ENCODE measurements at places on chromosomes 12 and 14.
A peak's percentile ranks its signal among the peaks of the same experiment; 100 is the strongest.

DNA sequence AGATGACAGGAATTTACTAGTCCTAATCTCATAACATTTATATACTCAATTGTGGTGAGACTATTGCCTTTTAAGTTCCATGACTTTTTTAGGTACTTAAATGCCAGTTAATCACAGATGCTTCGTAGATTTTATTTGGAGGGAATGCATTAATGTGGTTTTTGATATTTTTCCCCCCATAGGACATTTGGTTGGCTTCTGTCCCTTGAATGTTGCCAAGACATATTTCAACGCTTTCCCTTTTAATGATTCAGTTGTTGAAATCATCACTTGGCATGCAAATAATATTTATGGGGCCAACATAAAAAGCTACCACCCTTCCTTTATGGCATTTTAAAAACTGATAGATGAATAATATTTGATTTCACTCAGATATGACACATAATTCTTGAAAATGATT lies 172.1 kb downstream of the ACSS3 start:
- no peak for DNase-seq

- DNase-seq: no peak
These were observed 43.3 kb upstream of the CSRP2 start for GRCh38 chr12:76921891-76922664.

DNA sequence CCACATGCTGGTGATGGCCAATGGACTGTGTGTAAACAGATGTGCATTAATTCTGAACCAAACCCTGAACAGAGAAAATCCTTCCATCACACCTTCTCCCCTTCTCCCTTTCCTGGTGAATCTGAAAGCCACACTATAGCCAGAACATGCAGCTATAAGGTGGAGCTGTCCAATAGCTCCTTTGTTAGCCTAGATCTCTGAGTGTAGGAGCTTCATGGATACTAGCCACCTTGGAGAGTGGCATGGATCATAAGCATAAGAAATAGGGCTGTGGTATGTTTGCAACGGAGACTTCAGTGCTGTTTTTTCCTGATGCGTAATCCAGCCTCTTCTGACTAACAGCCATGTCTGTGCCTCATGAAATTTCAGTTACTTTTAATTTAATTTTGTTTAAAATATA lies 364.5 kb downstream of the BTG1 start:
- no peak for DNase-seq

DNA sequence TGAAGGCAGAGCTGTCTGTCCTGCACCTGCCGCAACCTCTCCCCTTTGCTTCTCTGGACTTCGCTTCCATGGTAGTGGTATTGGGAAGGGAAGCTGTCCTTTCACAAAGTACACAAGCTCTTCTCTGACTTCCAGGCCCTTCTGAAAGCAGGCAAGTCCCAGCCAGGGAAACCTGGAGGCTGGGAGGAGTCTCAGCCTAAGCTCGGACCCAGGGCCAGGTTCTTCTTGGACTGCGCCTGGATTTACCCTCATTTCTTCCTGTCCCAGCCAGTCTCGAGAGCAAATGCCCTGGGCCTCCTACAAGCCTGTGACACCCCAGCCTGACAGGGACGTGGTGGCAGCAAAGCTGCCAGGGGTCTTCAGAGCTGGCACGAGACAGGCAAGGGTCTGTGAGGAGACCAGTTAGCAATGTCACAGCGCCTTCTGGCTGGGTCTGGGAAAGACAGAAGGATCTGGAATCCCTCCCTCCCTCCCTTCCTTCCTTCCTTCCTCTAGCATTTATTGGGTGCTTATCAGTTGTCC lies 22.4 kb downstream of the ISCA2 start:
- no peak for DNase-seq

- DNase-seq: no peak
These were observed 696.1 kb downstream of the DIO2 start for GRCh38 chr14:79515158-79515557.

DNA sequence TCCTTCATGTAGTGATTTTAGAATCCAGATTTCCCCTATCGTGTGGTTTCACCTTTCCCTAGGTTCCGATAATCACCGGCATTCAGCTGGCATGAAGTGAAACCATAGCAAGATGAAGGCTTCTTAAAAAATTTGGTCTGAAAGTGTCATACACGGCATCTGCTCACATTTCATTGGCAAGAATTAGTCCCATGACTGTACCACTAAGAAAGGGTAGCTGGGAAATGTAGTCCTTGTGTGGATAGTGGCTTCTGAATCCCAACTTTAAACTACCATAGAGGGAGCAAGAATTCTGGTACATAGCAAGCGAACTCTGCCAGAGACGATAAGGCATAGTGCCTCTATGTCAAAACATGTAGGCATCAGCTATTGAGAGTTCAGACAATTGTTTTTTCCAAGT lies 360.1 kb upstream of the TBX3 start:
- no peak for DNase-seq

DNA sequence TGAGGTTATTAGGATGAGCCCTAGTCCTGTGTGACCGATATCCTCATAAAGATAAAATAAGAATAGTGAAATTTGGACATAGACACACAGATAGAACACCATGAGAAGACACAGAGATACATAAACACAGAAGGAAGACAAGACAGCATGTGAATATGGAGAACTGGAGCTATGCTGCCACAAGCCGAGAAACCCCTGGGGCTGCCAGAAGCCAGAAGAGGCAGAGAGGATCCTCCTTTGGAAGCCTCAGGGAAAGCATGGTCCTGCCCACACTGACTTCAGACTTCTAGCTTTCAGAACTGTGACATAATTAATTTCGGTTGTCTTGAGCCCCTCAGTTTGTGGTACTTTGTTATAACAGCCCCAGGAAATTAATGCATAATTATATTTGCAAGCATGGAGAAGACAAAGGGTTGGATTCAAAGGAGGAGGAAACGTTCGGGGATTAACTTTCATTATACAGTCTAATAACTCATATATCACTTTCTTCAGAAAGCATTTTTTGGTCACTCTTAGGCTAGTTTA lies 1501.8 kb upstream of the FLRT2 start:
- DNase-seq: no peak

GRCh38 chr12:131025939-131026702 lies 72.4 kb downstream of the ADGRD1 start:
- no peak for DNase-seq

- DNase-seq: no peak
These were observed 1.9 kb downstream of the TMTC3 start for GRCh38 chr12:88144037-88144436.

GRCh38 chr14:95381726-95382125 lies 62.0 kb upstream of the CLMN start:
- DNase-seq: no peak

GRCh38 chr12:70448371-70448770 lies 82.3 kb downstream of the KCNMB4 start:
- no peak for DNase-seq

GRCh38 chr14:33764876-33765650 lies 185.8 kb downstream of the EGLN3 start:
- peak; percentile 45 for DNase-seq

GRCh38 chr12:25843976-25844375 lies 114.5 kb upstream of the RASSF8 start:
- DNase-seq: no peak

DNA sequence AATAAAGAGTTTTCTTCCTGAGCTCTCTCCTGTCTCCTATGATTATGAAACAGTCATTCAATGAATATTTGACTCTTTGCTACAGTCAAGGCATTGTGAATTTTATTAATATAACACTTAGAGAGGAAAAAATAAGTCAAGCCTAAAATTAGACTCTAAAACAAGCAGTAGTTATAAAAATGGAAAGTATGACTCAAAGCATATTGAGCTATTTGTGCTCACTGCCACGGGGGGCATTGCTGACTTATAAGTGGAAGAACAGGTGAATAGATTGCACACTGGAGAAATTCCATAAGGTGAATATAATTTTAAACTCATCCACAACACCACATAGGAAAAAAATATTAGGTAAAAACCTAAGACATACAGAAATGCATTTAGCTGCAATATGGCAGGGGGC lies 87.7 kb upstream of the CCDC196 start:
- no peak for DNase-seq

GRCh38 chr14:56730538-56731145 lies 79.6 kb downstream of the OTX2 start:
- no peak for DNase-seq

- no peak for DNase-seq
These were observed 118.6 kb upstream of the RTL1 start for GRCh38 chr14:101022121-101022520.

DNA sequence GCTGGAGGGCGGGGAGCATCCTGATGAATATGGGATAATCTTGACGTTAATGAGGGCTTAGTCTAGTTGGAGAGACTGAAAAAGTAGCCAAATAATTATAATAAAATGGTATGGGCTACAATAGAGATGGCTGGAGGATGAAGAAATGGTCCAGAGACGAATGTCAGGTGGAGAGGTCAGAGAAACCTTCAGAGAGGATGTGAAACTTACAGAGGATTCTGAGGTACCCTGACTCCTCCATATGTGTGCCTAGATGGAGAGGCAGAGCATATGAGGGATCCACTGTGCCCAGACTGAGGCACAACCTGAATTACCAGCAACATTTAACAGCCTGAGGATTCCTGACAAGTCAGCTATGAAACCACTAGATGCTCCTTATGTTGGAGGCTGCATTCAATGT lies 417.0 kb downstream of the ATP23 start:
- DNase-seq: no peak

DNA sequence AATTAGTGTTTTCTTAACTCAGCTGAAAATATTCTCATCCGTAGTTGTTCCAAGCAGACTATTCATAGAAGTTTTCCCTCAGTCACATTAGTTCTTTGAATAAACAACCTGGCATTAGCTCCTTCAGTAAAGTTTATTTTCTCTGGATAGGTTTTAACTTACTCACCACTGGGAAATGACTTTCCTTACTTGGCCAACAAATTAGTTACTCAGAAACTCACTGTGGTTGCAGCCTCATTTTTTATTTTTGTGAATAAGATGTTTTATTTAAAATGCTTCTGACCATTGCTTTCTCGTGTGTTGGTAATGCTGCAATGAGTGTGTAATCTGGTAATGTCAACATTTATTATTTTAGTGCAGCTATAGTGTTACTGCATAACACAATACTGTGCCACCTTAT lies 74.9 kb downstream of the NOVA1 start:
- DNase-seq: no peak

GRCh38 chr12:77060883-77061240 lies 4.5 kb downstream of the E2F7 start:
- DNase-seq: no peak

DNA sequence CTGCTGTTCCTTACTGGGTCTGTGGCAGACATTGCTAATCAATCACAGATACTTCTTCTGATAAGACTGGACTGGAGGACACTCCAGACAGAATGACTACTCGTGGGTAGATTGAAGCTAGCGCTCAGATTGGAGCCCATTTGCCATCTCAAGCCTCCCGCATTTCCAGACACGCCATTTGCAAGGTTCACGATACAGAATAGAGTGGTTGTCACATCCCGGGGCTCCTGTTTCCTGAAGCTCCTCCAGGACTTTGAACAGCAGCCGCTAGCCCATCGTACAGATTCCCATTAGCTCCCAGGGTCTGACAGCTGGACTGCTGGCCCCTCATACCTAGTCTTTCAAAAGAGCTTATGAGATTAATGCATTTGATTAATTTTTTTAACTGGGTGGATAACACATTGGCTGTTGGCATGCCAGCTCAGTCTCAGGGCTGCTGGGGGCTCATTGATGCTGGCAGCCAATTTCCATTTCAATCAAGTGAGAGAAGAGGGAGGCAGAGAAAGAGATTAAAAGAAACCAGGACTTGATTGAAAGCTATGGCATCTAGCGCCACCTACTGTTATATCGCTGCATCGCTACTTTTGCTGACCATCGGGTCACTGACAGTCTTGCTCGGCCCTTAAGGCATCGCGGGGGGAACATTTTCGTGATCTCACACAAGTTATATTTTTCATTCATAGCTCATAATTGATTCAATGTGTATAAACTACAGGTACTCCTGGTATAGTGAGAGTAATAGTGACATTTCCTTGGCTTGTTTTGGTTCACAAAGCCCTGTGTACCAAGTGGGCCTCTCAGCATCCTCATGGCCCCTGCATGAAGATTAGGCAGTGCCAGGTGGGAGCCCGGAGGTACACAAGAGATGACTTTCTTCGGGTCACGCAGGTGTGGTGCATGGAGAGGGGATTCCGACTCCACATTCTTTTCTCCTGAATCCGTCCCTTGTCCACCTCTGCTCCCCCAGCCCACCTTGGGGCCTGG lies 78.6 kb downstream of the CCDC60 start:
- DNase-seq: peak; percentile 87

DNA sequence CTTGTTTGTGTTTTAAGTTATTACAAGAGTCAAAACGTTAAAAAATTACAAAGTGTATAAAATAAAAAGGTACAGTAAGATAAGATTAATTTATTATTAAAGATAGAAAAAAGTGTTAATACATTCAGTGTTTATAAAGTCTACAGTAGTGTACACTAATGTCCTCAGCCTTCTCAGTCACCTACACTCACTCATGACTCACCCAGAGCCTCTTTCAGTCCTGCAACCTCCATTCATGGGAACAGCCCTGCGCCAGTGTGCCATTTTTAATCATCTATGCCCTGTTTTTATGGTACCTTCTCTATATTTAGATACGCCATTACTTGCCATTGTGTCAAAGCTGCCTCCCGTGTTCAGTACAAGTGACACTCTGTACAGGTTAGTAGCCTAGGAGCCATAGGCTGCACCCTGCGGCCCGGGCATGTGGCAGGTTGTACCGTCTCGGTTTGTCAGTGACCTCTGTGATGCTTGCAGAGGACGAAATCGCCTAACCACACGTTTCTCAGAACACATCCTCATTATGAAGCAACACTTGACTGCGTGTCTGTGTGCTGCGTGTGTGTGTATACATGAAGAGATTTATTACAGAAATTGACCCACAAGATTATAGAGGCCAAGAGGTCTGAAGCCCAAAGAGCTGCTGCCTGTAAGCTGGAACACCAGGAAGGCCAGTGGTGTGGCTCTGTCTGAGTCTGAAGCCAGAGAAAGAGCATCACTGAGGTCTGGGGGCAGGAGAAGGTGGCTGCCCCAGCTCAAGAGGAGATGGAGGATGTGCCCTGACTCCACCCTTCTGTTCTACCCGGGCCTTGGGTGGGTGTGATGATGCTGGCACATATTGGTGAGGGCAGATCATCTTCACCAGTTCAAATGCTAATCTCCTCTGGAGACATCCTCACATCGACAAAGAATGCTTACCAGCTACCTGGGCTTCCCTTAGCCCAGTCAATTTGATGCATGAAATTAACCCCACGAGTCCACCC lies 116.6 kb upstream of the C14orf180 start:
- no peak for DNase-seq

DNA sequence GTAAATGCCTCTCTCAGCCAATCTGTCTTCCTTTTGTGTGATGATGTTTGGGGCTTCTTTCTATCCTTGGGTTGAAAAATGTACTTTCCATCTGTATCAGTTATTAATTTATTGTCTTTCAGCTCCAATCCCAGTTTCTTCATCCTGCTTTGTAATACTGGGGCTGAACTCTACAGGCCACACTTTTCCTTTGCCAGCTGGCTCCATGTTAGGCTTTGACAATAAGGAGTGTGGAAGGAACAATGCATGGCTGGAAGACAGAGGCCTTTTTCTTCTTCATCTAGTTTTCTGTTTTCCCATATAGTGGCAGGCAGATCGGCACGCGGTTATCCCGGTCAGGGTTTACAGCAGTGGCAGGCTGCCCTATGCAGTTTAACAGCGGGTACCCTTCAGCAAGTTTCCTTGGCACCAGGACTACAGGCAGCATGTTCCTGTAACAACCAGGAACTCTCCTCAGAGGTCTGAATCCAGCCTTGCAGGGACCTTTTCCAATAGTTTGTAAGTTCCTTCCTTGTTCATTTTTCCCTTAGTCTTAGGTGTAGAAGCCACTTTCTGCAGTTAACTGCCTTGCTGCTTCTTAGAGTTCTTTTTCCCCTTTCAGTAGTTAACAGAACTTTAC lies 38.5 kb upstream of the CRACR2A start:
- no peak for DNase-seq
